Activated CD4-positive, alpha-beta memory T cell treated with anti-CD3 and anti-CD28 coated beads for 36 hours (primary cell): ENCODE measurements at places on chromosomes 13 and 19. TPM values are rescaled to one million over a fixed set of nuclear protein-coding genes. Genes with fewer than 3 reads are reported as not detected.

- DNase-seq, result no peak
These were observed 358.1 kb downstream of the ENOX1 start for GRCh38 chr13:43428545-43429296.

DNA sequence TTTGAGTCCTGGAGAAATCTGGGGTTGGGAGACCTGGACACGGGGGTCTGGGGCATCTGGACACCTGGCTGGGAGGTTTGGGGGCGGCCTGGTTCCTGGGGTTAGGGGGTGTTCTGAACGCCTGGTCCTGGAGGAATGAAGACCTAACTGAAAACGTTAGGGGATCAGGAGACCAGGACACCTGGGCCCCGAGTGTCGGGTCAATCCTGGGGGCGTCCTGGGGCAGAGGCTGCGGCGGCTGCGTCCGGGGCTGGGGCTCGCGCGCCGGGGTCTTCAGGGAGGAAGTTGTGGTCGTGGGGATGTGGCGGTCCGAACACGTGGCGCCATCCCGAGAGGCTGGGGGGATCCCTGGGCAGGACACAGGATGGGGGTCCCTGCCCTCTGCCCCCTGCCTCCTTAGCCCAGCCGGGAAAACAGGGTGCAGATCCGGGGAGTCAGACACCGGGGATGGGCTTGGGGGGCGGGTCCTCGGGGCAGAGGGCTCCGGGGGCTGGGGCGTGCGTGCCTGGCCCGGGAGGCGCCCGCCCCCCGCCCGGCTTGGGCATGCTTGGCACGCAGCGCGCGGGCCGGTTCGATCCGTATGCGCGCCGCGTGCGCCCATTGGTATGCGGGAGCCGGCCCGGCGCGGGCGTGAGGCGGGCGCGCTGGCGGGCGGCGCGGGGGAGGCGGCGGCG lies 632 bp downstream of the NPAS1 start:
- DNase-seq, result no peak

DNA sequence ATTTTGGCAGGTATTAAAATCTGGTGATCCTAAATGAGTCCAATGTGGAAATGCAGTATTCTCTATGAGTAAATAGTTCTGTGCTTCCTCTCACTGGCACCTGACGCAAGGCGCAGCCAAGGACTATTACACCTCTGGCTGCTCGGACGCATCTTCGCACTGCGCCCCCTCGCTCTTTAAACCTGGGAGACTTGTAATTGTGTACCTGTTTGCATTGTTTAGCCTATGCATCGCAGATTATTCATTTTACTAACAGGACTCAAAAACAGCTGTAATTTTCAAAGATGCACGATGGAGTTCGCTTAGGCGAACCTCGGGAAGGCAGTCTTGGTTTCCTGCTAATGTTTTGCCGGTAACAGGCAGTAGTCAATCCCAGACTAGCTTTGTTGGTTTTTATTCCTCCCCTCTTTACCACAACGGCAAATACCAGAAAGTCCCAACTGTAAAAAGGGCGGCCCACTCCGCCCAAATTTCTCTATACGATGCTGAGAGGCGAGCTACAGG lies 113.2 kb downstream of the KCNRG start:
- DNase-seq, result peak; percentile 66

- peak; percentile 74 for DNase-seq
These were observed 918 bp upstream of the LHB start for GRCh38 chr19:49017666-49018351.

- DNase-seq, result no peak
These were observed 342.8 kb downstream of the DACH1 start for GRCh38 chr13:71524245-71524612.

GRCh38 chr13:95337597-95337996 lies 36.3 kb upstream of the ABCC4 start:
- DNase-seq, result no peak

GRCh38 chr13:37701972-37702371 lies 103.4 kb upstream of the POSTN start:
- no peak for DNase-seq

GRCh38 chr13:25675060-25675459 lies 303.3 kb downstream of the ATP8A2 start:
- DNase-seq, result no peak

- DNase-seq, result peak; percentile 89
These were observed 11.3 kb downstream of the STAP2 start for GRCh38 chr19:4327252-4327876.

GRCh38 chr13:27522847-27523246 lies 72.5 kb upstream of the MTIF3 start:
- DNase-seq, result no peak

- peak; percentile 83 for DNase-seq
These were observed 26.7 kb upstream of the NANOS3 start for GRCh38 chr19:13849991-13850909.

DNA sequence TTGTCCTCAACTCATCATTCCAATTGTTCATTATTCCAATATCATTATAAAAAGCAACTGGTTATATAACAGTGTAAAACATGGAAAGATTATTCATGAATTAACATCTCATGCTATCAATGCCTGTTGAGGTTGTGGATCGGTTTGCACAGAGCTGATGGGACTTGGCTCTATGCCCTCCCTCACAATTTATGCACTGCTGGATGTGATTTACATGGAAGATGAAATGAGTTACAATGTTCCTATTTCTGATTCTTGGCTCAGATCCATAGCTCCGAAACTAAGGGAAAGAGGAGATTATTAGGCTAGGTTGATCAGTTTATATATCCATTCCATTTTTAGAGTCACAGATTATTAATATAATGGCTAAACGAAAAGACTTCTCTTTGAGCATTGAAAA lies 38.6 kb downstream of the SCEL start:
- no peak for DNase-seq

The KL gene
- total RNA-seq, result 0.12 TPM

The ZNF714 gene
- total RNA-seq, result 17.9 TPM

The MUC16 gene
- total RNA-seq, result not detected

The ICAM5 gene
- 1.3 TPM for total RNA-seq

The PEG3 gene
- not detected for total RNA-seq

The MPV17L2 gene
- total RNA-seq, result 6.4 TPM
